ENCODE measurements at places on chromosomes 3 and 15. TPM values are rescaled to one million over a fixed set of nuclear protein-coding genes. Genes with fewer than 3 reads are reported as not detected.

PCLAF gene
- 118 TPM for total RNA-seq

TRPM1 gene
- not detected for total RNA-seq

GPR62 gene
- total RNA-seq = not detected

TMCC1 gene
- total RNA-seq = 13.6 TPM

TP53BP1 gene
- 18.9 TPM for total RNA-seq

- H3K4me3 ChIP-seq = peak overlapping the region; percentile 90
- H3K36me3 ChIP-seq = peaks cover 24% of the 10 kb centered on the region
- peaks cover 21% of the 10 kb centered on the region for H3K4me1 ChIP-seq
- peak overlapping the region; percentile 54 for H3K27ac ChIP-seq
Measured at GRCh38 chr15:101276501-101277037, 716 bp downstream of the SELENOS start.

GRCh38 chr15:47614360-47615011 is 102.8 kb upstream of the SEMA6D start:
- H3K4me1 ChIP-seq = no peaks in the 10 kb centered on the region
- H3K36me3 ChIP-seq = no peaks in the 10 kb centered on the region
- no peak overlapping the region for H3K27ac ChIP-seq
- no peak for DNase-seq

GRCh38 chr3:38039101-38039898 is at the start of gene DLEC1:
TSS of gene DLEC1 (plus strand) at chr3:38039208. CDS start at chr3:38039226, 18 bp downstream.
- peak within 1 kb of the TSS; percentile 66 for H3K4me3 ChIP-seq
- peak within 1 kb of the TSS; percentile 88 for H3K27ac ChIP-seq
- H3K27me3 ChIP-seq = peaks cover 4% of the 10 kb centered on the region

DNA sequence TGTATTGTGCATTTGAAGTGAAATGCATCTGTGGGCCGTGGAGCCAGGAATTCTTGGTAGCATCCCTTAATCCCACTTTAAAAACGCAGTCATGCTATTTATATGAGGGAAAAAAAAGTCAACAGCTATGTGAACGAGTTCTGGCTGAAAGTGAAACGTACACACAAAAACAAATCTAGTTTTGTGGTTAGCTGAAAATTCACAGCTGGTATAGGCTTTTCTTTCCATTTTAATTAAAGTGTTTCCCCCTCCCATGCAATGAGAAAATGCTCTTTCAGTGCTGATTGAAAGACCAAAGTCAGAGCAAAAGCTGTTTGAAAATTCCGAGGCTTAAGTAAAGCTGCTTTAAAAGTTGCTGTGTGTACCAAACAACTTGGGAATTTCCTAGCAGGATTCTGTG is 297.4 kb downstream of the PLCL2 start:
- no peak overlapping the region for H3K4me3 ChIP-seq
- no peak for DNase-seq
- peaks cover 15% of the 10 kb centered on the region for H3K36me3 ChIP-seq
- no peak overlapping the region for H3K27ac ChIP-seq
- H3K27me3 ChIP-seq = no peaks in the 10 kb centered on the region
- peaks cover 22% of the 10 kb centered on the region for H3K4me1 ChIP-seq

DNA sequence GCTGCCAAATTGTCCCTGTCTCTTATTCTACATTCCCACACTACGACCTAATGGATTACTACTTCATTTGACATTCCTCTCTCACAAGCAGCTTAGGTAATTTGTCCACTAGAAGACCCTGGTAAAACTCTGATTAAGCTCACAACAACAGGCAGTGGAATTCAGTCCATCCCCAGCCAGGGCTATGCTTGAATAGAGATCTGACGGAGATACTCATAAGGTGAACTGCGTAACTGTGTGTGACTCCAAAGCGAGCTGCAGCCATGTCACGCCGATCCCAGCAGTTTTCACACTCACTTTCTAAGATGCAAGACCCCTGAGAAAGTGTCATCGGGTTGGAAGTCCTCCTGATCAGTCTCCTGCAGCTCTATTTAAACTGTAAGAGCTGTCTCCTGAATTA is 25.7 kb upstream of the ROBO2 start:
- H3K27me3 ChIP-seq = no peaks in the 10 kb centered on the region
- no peak overlapping the region for H3K4me3 ChIP-seq
- H3K4me1 ChIP-seq = no peaks in the 10 kb centered on the region
- no peak overlapping the region for H3K27ac ChIP-seq
- no peak for DNase-seq
- no peaks in the 10 kb centered on the region for H3K36me3 ChIP-seq

DNA sequence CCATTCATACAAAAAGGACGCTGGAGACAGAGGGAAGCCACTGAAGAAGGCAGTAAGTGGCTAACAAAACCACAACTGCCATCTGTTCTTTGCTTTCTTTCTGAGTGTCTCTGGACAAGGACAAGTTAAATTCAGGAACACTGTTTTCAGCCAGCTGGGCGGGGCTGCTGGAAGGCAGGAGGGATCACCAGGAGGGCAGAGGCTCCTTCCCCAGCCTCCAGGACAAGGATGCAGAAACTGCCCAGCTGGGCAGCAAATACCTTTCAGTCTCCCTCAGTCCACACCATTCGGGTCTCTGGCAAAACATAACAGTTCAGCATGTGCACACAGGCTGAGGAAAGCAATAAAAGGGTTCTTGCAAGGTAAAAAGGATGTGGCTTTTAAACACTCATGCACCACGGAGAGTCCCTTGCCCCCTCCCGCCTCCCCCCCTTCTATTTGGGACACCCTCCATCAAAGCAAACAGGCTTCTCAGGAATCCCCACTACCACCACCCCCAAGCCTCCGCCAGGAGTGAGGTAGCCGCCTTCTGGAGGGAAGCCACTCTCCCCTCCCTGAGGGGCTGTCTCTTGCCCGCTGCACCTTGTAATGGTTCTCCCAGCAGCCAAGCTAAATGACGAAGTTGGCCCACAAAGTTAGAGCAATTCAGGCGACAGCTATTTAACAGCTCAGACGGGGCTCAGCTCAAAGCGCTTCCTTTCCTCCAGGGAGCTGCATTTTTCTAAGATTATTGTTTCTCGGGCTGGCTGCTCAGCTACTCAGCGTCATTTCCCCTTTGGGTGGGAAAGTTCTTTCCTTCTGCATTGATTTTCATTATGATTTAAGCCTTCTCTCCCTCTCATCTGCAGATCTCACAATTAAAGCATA is 3.8 kb downstream of the HEG1 start:
- H3K4me1 ChIP-seq = peaks cover 67% of the 10 kb centered on the region
- H3K27ac ChIP-seq = peak overlapping the region; percentile 83
- H3K4me3 ChIP-seq = peak overlapping the region; percentile 59
- no peaks in the 10 kb centered on the region for H3K27me3 ChIP-seq
- peaks cover 4% of the 10 kb centered on the region for H3K36me3 ChIP-seq
- peak; percentile 87 for DNase-seq

DNA sequence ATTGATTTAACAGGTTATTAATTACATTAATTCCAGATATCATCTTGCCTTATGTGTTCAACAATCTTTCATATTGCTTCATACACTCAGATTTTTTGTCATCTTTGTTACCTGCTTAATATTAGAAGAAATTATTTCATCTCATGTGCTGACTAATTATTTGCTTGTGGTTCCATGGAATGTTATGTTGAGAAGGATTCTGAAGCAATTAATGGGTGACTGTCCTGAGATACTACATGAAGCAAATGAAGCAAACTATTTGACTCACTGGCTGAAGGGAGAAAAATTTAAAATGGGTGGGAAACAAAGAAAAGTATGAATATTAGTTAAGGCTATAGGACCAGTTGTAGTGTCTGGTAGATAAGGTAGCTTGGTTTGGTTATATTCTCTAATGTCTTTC is 443.8 kb upstream of the EPHA6 start:
- no peaks in the 10 kb centered on the region for H3K27me3 ChIP-seq
- no peaks in the 10 kb centered on the region for H3K4me1 ChIP-seq
- no peaks in the 10 kb centered on the region for H3K36me3 ChIP-seq
- no peak overlapping the region for H3K27ac ChIP-seq

- peaks cover 23% of the 10 kb centered on the region for H3K36me3 ChIP-seq
- no peak for DNase-seq
- peak overlapping the region; percentile 32 for H3K27ac ChIP-seq
- no peaks in the 10 kb centered on the region for H3K27me3 ChIP-seq
Measured at GRCh38 chr3:184713040-184713355, 1.1 kb upstream of the MAGEF1 start.

GRCh38 chr3:89360156-89360555 is 252.7 kb downstream of the EPHA3 start:
- no peak overlapping the region for H3K27ac ChIP-seq
- H3K27me3 ChIP-seq = no peaks in the 10 kb centered on the region
- H3K4me3 ChIP-seq = no peak overlapping the region
- no peaks in the 10 kb centered on the region for H3K36me3 ChIP-seq
- no peaks in the 10 kb centered on the region for H3K4me1 ChIP-seq

DNA sequence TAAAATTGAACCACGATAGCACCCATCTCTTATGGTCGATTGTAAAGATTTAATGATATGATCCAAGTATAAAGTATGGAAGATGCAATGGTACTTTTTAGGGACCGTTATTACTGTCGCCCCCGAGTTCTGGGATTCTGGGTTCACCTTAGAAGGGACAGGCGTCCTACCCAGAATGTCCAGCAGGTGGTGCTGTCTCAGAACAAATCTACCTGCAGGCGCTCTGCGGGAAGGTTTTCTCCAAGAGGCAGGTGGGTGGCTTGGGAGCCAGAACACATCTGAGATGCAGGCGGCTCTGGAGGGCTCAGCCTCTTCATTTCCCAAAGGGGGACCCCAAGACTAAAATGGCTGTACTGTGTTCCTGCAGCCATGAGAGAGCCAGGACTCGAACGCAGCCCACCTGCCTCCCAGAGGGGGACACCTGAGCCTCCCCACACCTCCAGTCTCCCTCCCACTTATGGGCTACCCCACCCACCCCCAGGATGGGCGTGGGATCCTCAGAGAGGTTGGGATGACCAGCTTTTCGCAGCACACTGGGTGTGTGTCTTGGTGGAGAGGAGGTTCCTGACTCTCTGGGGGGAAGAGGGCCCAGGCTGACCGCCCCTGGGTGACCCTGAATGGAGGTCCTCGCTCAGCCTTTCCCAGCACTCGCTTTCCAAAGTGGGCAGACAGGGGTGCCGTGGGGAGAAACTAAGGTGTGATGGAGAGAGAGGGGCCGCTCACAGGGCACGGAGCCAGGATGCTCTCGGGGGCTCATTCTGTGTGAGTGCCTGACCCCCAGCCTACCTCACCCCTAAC is 28.1 kb upstream of the CORO2B start:
- peaks cover 33% of the 10 kb centered on the region for H3K27me3 ChIP-seq
- H3K4me1 ChIP-seq = peaks cover 6% of the 10 kb centered on the region
- DNase-seq = peak; percentile 88
- no peak overlapping the region for H3K4me3 ChIP-seq
- no peaks in the 10 kb centered on the region for H3K36me3 ChIP-seq

- H3K36me3 ChIP-seq = no peaks in the 10 kb centered on the region
- DNase-seq = no peak
- peaks cover 9% of the 10 kb centered on the region for H3K27me3 ChIP-seq
- no peak overlapping the region for H3K27ac ChIP-seq
Measured at GRCh38 chr3:62678841-62679240, 196.4 kb downstream of the CADPS start.

GRCh38 chr15:88894819-88895767 is at the start of gene HAPLN3:
TSS of gene HAPLN3 (minus strand) at chr15:88895544. CDS start at chr15:88887298, 8,246 bp downstream.
- peaks cover 5% of the 10 kb centered on the region for H3K36me3 ChIP-seq
- H3K4me1 ChIP-seq = peaks cover 38% of the 10 kb centered on the region
- DNase-seq = peak; percentile 84
- H3K4me3 ChIP-seq = peak within 1 kb of the TSS; percentile 86
- H3K27ac ChIP-seq = peak within 1 kb of the TSS; percentile 78

DNA sequence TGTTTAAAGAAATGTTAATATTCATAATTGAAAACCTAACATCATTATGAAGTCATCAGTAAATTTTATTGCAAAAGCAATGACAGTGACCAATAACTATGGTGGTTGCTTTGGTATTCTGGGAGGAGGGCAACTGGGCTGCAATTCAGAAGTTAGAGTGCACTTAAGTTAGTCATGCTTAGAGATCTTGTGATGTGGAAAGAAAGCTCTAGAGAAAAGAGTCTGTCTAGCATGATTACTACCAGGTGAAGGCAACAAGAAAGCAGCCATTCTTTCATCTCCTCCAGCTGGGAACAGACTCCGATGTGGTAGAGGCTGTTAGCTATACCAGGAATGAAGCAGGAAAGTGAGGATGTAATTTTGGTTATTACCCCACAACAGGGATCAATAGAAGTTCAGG is 625.6 kb downstream of the SI start:
- H3K27ac ChIP-seq = no peak overlapping the region
- no peak overlapping the region for H3K4me3 ChIP-seq
- DNase-seq = no peak
- no peaks in the 10 kb centered on the region for H3K36me3 ChIP-seq
- no peaks in the 10 kb centered on the region for H3K4me1 ChIP-seq

GRCh38 chr3:131775650-131776049 is 259.2 kb downstream of the CPNE4 start:
- no peak for DNase-seq
- no peaks in the 10 kb centered on the region for H3K36me3 ChIP-seq
- no peak overlapping the region for H3K4me3 ChIP-seq
- no peaks in the 10 kb centered on the region for H3K4me1 ChIP-seq
- H3K27me3 ChIP-seq = peaks cover 17% of the 10 kb centered on the region
- H3K27ac ChIP-seq = no peak overlapping the region

- no peak overlapping the region for H3K4me3 ChIP-seq
- H3K4me1 ChIP-seq = no peaks in the 10 kb centered on the region
- DNase-seq = no peak
- H3K27me3 ChIP-seq = peaks cover 2% of the 10 kb centered on the region
- peak overlapping the region; percentile 8 for H3K27ac ChIP-seq
- no peaks in the 10 kb centered on the region for H3K36me3 ChIP-seq
Measured at GRCh38 chr3:16534640-16535262, 21.3 kb upstream of the RFTN1 start.

- H3K27ac ChIP-seq = no peak overlapping the region
- H3K27me3 ChIP-seq = no peaks in the 10 kb centered on the region
- peaks cover 2% of the 10 kb centered on the region for H3K36me3 ChIP-seq
- no peak overlapping the region for H3K4me3 ChIP-seq
- no peak for DNase-seq
- H3K4me1 ChIP-seq = peaks cover 16% of the 10 kb centered on the region
Measured at GRCh38 chr15:100468285-100468684, 60.5 kb downstream of the CERS3 start.

GRCh38 chr3:71684757-71685386 is 40.3 kb downstream of the EIF4E3 start:
- H3K36me3 ChIP-seq = peaks cover 6% of the 10 kb centered on the region
- H3K4me1 ChIP-seq = peaks cover 10% of the 10 kb centered on the region
- H3K27ac ChIP-seq = no peak overlapping the region
- no peak overlapping the region for H3K4me3 ChIP-seq

- peaks cover 33% of the 10 kb centered on the region for H3K36me3 ChIP-seq
- no peak overlapping the region for H3K27ac ChIP-seq
- no peak overlapping the region for H3K4me3 ChIP-seq
- DNase-seq = no peak
Measured at GRCh38 chr3:97958396-97958795, 13.8 kb downstream of the RIOX2 start.

GRCh38 chr15:31325595-31326155 is 960 bp upstream of the KLF13 start:
- peak overlapping the region; percentile 87 for H3K4me3 ChIP-seq
- H3K27ac ChIP-seq = peak overlapping the region; percentile 85
- peak; percentile 41 for DNase-seq

DNA sequence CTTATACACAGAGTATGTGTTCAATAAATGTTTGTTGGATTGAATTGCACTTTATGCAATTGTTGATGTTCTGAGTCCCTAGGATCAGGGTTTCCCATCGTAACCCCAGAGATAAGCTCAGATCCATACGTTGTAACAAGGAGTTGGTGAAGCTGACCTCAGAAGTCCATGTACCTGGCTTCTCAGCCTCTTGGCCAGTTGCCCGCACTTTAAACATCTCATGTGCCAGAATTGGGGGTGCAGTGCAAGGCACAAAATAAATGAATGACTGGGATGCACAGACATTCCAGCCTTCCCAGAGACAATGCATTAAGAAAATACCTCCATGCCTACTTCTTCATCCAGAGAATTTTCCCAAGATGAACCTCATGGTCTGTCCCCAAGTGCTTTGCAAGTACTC is 142.9 kb upstream of the IL12A start:
- no peak overlapping the region for H3K27ac ChIP-seq
- DNase-seq = no peak
- H3K4me3 ChIP-seq = no peak overlapping the region
- H3K4me1 ChIP-seq = no peaks in the 10 kb centered on the region
- H3K36me3 ChIP-seq = no peaks in the 10 kb centered on the region
